ENCODE measurements at places on chromosomes 5 and 9.

GRCh38 chr9:22084336-22085035 lies 75.4 kb upstream of the CDKN2B start:
- DNase-seq, result no peak

GRCh38 chr5:43731573-43731972 lies 128.6 kb downstream of the NNT start:
- DNase-seq, result no peak

DNA sequence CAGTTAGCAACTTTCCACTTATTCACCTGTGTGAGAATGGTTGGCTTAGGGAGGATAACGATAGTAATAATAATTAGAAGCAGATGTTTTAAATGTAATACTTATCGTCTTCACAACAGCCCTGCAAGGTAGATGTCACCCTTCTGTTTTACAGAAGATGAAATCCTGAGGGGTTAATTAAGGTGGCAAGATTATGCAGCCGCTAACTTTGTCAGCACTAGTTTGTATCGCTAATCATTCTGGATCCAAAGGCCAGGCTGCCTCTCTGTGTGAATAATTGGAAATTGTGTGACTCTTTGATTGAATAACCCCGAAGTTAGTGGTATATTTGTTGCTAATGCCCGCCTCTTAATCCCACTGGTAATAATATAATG lies 635 bp downstream of the IFT74 start:
- no peak for DNase-seq

GRCh38 chr5:72849546-72849945 lies 33.1 kb downstream of the TNPO1 start:
- no peak for DNase-seq

DNA sequence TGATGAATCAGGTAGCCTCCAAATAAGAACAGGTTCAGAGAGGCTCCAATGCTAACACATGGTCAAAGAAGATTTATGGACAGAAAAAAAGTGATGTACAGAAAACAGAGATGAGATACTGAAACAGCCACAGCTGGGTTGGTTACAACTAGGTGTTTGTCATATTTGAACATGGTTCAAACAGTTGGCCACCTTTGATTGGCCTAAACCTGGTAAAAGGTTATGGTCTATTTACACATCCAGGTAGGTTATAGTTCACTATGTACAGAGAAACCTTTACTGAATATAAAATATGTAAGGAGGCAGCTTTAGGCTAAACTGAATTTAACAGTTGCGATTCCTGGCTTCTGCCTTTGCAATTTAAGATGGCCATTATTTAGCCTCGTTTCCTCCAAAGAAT lies 134.0 kb upstream of the ZNF366 start:
- no peak for DNase-seq

DNA sequence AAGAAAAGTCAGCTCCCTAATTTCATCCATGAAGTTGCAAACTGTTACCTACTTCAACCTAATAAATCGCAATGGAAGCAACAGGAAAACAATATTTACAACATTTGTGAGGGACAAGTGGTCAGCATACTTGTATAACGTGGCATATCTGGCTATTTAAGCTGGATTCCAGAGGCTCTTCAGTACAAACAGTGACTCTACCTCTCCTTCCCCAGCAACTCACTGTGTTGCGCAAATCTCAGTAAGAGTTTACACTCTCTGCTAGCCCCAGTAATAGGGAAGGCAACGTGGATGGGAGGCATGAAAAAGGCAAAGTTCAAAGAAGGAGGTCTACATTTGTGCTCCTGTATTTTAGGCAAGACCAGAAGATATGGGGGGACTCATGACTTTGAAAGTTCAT lies 18.9 kb upstream of the SEMA5A start:
- no peak for DNase-seq

DNA sequence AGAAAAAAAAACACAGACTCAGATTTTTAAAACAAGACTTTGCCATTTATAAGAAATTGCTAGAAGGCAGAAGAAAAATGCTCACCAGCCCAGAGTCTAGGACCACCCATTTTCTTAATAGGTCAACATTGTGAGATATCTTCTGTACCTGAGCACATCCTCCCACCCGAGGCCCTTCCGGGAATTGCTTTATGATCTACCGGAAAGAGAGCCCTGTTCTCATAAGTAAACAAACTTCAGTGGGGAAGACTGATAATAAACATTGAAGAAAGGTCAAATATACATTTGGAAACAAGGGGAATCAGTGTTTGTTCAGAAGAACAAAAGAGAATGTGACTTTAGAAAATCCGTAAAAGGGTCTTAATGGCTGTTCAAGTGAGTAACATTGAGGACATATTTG lies 44.4 kb downstream of the PRKACG start:
- DNase-seq, result no peak

DNA sequence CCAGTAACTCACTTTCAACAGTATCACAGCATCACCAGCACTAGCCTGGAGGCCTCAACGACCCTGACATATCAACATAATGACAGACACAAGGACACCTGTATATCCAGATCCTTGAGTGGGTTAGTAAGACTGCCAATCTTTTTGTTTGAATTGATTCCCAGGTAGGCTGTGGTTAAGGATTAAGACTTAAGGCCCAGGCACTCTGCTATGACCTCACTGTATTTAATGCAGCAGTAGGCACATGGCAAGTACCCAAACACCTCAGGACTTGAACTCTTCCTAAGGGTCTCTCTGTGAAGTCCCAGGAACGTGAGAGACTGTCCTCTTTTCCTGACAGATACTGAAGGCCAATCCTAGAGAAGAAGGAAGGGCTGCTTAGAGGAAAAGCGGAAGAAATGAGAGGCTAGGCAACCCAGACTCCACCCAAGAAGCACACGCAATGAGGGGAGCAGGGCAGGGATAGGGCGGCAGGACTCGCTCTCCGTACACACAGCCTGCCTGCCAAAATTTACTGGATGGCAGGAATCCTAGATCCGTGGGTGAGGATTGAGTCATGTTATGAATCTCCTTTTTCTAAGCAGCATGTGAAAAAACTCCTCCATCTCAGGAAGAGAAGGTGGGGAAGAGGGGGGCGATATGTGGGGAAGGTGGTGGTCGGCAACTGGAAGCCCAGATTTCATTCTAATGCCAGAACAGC lies 93.4 kb downstream of the SIL1 start:
- DNase-seq, result no peak

GRCh38 chr5:72387985-72388384 lies 67.8 kb downstream of the PTCD2 start:
- no peak for DNase-seq

- DNase-seq, result peak; percentile 54
These were observed 105.2 kb downstream of the SH3TC2 start for GRCh38 chr5:148957591-148958202.

- no peak for DNase-seq
These were observed 630.2 kb upstream of the DMAC1 start for GRCh38 chr9:8429768-8430167.

DNA sequence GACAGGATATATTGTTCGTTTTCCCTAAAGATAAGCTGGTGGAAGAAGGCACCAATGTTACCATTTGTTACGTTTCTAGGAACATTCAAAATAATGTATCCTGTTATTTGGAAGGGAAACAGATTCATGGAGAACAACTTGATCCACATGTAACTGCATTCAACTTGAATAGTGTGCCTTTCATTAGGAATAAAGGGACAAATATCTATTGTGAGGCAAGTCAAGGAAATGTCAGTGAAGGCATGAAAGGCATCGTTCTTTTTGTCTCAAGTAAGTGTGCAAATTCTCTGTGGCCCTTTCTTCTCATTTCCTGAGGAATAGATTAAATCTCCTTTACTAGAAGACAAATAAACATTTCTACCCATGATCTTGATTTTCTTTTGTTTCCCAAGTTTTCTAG lies 38.0 kb downstream of the OSMR start:
- no peak for DNase-seq

GRCh38 chr5:56757077-56757476 lies 58.3 kb upstream of the MAP3K1 start:
- DNase-seq, result no peak

- no peak for DNase-seq
These were observed 715 bp downstream of the FGF10 start for GRCh38 chr5:44388321-44389089.

GRCh38 chr9:15116130-15116580 lies 190.9 kb downstream of the TTC39B start:
- DNase-seq, result no peak

- DNase-seq, result no peak
These were observed 2.8 kb upstream of the CDK7 start for GRCh38 chr5:69231851-69232250.

GRCh38 chr5:40396317-40396716 lies 283.4 kb upstream of the PTGER4 start:
- DNase-seq, result no peak

DNA sequence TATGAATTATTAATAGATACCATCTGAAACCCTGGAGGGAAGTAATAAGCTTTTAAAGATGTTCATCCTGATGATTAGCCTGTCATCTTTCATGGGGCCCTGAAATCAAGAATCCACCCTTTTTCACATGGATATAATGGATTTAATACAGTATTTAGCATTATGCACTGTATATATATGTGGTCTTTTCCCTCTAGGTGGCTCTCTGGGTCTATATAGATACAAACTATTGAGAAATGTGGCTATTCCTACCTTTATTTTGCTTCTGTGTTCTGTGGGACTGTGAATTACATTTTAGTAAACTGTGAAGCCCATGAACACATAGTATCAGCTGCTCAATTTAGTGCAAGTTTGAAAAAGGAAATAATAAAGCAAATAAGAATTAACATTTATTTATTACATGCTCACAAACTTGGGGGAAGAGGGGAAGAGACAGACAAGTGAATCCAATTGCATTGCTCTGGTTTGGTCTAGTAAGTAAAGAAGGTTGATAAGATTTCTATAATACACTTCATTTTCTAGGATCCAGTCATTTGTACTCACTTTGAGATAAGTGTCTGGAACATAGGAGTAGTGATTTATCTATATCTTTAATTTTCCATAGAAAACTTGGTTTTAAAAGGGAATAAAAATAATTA lies 112.2 kb downstream of the SCAMP1 start:
- no peak for DNase-seq

DNA sequence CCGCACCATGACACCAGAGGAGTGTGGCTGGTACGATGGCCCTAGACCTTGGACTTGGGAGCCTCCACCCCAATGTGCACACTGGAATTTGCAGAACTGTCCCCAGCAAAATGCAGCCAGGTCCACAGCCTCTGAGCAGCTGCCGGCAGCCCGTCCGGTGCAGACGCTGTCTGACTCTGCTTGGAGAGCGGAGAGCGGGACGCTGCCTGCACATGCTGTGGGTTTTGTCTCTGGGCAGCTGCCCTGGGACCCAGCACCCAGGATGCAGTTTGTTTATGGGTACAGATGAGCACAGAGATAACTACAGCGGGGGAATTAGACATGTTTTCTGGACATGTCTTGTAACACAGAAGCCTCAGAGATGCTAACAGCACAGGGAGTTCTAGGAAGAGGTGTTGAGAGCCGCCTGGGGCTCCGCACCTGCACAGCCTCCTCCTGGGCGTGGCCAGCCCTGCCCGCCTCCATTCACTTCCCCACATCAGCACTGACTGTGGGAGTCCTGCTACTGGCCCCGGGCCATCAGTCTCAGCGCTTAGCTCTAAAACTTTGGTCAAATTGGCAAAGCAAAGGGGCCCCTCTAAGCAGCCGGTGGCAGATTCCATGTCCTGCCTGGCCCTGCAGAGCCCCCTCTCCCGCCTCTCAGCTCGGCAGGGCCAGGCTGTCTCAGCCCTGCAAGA lies 159.6 kb downstream of the IRX2 start:
- DNase-seq, result no peak

- DNase-seq, result no peak
These were observed 40.2 kb downstream of the RXRA start for GRCh38 chr9:134366223-134367031.

DNA sequence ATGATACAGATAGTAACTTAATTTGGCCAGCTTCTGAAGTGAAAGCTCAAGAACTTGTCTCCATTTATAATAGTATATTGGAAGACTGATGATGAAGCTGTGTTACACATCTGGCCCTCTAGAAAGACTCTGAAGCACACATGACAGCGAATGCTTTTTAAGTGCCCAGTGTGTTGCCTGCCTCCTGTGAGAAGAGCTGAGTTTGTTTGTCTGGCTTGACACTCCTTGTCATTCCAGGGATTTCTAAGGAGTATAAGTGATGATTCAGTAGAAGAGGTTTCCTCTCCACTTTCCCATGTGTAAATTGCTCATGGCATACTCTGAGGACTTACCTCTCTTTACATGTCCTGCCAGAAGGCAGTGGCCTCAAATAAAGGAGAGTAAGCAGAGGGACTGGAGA lies 30.4 kb upstream of the LRRTM2 start:
- no peak for DNase-seq

DNA sequence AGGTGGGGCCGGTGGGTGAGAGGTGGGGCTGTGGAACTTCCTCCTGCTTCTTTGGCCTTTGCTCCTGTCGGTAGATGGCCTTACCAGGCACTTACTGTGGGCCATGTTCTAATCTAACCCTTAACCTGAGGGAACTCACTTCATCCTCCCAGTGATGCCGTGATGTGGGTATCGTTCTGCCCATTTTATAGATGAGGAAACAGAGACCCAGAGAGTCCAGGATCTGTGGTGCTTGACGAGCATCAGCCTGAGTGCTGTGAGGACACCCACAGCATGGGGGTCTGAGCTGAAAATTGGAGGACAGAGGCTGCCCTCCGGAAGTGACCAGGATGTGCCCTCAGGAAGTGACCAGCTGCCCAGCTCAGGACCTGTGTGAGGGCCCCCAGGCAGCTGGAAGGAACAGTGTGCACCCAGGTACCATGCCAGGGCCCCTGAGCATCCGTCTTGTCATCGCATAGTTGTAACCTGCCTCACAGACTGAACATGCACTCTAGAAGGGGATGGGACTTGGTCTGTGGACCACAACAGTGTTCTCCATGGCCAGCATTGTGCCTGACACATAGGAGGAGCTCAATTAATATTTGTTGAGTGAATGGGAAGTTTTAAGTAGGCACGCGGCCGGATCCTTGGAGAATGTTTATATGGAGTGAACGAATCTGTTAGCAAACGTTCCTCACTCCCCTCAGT lies 8.5 kb downstream of the NEK6 start:
- DNase-seq, result no peak

- no peak for DNase-seq
These were observed 10.6 kb downstream of the SPINK4 start for GRCh38 chr9:33250458-33250995.

DNA sequence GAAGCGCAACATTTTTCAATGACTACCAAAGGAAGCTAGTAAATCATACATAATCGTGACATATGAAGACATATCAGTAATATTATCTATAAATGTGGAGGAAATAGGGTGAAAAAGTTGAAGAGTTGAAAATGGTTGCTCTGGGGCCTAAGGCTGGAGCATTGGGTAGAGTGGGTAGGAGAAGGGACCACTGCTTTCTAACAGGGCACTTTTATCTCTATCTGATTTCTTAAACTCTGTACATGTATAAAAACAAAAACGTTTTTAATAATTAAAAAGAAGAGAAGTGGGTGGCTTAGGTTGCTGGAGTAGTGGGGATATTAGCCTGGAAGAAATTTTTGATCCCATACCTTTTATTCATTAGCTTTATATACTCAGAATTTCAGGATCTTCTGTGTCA lies 44.2 kb upstream of the ITGA1 start:
- no peak for DNase-seq

DNA sequence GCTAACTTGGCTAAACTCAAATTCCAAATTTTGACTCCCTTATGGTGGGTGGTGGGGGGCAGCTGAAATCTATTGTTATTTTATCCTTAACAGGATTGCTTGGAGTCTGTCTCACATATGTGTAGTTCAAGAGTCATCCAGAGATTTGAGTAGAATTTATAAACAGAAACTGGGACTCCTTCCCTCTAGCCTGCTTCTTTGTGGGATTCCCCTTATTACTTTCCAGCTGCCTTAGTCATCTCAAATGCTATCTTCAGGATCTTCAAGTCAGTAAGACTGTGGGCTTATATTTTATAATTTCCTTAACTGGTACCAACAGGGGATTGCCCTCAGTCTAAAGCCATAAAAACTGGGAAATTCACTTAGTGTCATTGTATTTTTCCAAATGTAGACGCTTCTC lies 55.5 kb downstream of the NNT start:
- no peak for DNase-seq
